ACHN (cell line): ENCODE measurements at places on chromosomes 12 and 14.

DNA sequence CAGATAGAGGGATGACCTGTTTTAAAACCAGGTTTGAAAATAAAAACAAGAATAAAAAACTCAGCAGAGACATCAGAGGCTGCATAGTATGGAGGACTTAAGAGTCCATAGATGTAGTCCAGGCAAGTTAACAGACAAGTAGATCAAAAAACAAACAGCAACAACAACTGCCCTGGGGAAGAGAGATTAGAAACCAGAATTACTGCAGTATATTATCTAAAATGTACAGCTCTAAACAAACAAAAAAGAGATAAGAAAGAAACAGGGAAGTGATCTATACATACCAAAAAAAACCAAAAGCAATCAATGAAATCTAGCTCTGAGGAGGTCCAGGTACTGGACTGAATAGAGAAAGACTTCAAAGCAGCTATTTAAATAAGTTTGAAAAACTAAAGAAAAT lies 48.8 kb downstream of the ACSM4 start:
- DNase-seq: no peak

- DNase-seq: no peak
These were observed 415.1 kb downstream of the TMEM121 start for GRCh38 chr14:105941226-105942166.

- no peak for DNase-seq
These were observed 871 bp upstream of the SSTR1 start for GRCh38 chr14:38206689-38207376.

GRCh38 chr14:77306851-77307496 lies 13.7 kb downstream of the POMT2 start:
- DNase-seq: no peak

- DNase-seq: no peak
These were observed 36.4 kb downstream of the TMEM121 start for GRCh38 chr14:105562713-105563346.

- DNase-seq: peak; percentile 74
These were observed 7.8 kb downstream of the ZDHHC22 start for GRCh38 chr14:77133720-77134338.

DNA sequence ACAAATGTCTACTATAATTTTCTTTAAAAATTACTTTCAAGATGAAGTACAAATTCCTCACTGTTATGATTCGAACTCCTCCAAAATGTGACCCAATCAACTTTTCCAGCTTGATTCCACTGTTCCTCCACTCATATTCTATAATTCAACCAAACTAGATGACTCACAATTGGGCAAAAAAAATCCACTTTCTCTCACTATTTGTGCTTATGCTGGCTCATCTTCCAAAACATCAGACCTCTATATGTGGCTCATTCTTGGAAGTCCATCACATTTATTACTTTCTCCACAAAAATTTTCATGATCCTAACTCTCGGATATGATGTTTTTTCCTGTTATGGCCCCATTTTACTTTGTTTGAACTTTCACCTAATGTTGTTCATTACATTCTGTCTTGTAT lies 26.9 kb upstream of the RXYLT1 start:
- no peak for DNase-seq

DNA sequence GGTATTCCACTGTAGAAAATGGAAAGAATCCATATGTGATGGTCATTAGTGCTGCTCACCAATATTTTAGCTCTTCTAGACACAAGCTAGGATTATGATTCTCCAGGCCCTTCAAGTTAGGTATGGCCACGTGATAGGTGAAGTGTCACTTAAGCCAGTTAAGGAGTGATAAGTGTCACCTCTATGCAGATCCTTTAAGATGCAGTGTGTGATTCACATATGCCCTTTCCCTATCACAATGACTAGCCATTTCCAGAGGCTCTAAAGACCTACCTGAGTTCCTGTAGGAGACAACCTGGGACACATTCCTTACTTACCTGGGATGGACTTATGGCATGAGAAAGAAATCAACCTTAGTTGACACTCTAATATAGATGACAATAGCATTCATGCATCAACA lies 343.2 kb downstream of the NELL2 start:
- DNase-seq: no peak

DNA sequence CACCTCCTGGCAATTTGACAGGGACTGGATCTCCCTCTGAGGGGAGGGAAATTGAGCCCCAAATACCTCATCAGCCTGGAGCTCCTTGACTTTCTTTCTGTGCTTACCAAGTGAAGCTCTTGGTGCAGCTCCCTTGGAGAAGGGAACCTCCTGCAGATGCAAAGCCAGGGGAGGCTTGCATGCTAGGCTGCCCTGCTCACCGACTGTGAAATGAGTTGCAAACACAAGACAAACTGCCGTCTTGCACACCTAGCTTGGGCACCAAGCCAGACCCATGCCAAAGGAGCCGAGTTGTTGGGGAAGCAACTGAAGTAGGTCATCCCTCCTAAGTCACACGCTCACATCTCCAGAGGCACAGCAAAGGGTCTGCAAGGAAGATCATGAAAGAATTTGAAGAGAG lies 95.2 kb downstream of the GTF2A1 start:
- no peak for DNase-seq

GRCh38 chr14:89480278-89480677 lies 63.2 kb upstream of the FOXN3 start:
- no peak for DNase-seq

DNA sequence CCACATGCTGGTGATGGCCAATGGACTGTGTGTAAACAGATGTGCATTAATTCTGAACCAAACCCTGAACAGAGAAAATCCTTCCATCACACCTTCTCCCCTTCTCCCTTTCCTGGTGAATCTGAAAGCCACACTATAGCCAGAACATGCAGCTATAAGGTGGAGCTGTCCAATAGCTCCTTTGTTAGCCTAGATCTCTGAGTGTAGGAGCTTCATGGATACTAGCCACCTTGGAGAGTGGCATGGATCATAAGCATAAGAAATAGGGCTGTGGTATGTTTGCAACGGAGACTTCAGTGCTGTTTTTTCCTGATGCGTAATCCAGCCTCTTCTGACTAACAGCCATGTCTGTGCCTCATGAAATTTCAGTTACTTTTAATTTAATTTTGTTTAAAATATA lies 364.5 kb downstream of the BTG1 start:
- no peak for DNase-seq

DNA sequence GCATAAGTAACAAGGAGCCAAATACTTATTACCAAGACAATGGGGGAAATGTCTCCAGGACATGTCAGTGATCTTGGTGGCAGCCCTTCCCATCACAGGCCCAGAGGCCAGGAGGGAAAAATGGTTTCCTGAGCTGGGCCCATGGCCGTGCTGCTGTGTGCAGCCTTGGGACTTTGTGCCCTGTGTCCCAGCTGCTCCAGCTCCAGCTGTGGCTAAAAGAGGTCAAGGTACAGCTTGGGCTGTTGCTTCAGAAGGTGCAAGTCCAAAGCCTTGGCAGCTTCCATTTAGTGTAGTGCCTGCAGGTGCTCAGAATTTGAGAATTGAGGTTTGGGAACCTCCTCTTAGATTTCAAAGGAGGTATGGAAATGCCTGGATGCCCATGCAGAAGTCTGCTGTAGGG lies 212.3 kb upstream of the DCN start:
- DNase-seq: no peak

GRCh38 chr14:28831126-28831525 lies 64.5 kb downstream of the FOXG1 start:
- no peak for DNase-seq

DNA sequence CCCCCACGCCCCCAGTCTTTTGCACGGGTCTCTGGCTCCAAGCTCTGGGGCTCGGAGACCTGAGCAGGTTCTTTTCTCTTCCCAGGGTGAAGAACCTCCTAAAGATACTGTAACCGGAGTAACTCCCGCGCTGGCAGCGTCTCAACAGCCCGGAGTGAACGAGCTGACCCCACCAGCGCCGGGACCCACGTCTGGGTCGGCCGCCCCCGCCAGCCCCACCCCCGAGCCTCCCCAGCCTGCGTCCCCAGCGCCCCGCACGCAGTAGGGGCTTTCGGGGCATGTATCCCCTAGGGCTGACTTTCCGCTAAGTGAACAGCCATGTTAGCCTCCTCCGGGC lies 858 bp downstream of the SLC35F4 start:
- no peak for DNase-seq

DNA sequence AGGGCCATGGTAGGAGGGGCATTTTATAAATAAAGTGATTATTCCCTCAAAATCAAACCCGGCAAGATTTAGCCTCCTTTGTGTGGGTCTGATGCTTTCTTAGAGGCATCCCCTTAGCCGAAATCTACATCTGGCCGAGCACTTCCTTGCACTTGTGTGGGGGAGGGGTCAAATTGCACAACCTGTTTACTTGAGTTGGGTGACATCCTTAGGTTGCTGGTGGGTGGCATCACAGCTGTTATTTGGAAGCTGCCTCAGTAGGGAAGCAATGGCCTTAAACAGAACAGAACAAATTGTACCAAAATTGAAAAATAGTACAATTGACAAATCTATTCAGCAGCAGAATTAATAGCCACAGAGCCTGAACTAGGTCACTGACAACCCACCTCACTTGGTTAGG lies 546.1 kb downstream of the SNAPC1 start:
- DNase-seq: no peak

DNA sequence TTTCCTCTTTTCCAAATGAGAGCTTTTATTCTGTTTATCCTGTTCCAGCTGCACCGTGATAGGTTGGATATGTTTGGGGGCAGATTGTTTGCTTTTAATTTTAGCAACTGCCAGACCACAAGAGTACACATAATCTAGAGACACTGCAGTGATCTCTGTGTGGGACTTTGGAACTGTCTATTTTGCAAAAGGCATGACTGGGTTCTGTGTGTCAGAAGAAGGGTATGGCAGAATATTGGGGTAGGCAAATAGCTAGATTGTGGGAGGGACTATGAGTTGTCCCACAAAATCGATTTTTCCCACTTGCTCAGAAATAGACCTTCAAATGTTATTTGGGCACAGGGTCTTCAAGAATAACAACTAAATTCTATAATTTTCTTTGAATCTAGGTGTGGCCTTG lies 275.9 kb upstream of the KITLG start:
- DNase-seq: no peak

DNA sequence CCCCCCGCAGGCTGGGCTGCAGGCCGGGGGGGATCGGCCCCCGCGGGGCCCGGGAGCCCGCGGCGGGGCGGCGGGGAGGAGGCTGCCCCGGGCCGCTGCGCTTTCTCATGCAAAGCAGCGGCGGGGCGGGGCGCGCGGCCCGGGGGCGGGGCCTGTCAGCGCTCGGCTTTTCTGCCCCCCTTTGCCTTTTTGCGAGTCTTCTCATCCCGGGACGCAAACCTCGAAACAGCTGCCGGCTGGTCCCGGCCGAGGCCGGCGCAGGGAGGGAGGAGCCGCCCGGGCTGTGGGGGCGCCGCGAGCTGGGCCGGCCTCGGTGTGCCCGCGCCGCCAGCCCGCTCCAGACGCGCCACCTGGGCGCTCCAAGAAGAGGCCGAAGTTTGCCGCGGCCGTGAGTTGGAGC lies at the start of gene FZD10:
Gene FZD10 (plus strand): TSS at position 198 of the 400 bp plus-strand sequence. CDS start 479 bp downstream, outside the sequence.
- no peak for DNase-seq
